ENCODE measurements at places on chromosomes 5 and 9.
A peak's percentile ranks its signal among the peaks of the same experiment; 100 is the strongest.

DNA sequence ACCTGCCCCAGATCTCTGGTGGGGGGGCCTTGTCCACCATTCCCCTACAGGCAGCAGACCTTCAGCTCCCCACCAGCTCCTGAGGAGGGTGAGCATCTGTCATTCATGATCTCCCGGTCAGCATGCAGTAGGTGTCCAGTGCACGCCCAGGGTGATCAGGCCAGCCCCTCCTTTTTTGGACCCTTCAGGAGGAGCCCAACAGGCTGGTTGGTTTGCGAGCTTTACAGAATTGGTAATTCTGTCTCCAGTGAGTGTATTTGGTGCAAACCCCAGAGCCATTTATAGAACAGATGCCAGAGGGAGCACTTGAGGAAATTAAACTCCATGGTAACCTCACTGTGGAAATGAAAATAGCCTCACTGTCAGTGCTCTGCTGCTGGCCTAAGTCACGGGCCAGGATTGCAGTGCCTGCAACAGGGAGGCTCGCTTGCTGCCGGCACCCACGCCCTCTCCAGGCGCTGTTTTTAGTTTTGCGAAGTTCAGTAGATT is 23.4 kb downstream of the WNK2 start:
- DNase-seq: peak; percentile 20

DNA sequence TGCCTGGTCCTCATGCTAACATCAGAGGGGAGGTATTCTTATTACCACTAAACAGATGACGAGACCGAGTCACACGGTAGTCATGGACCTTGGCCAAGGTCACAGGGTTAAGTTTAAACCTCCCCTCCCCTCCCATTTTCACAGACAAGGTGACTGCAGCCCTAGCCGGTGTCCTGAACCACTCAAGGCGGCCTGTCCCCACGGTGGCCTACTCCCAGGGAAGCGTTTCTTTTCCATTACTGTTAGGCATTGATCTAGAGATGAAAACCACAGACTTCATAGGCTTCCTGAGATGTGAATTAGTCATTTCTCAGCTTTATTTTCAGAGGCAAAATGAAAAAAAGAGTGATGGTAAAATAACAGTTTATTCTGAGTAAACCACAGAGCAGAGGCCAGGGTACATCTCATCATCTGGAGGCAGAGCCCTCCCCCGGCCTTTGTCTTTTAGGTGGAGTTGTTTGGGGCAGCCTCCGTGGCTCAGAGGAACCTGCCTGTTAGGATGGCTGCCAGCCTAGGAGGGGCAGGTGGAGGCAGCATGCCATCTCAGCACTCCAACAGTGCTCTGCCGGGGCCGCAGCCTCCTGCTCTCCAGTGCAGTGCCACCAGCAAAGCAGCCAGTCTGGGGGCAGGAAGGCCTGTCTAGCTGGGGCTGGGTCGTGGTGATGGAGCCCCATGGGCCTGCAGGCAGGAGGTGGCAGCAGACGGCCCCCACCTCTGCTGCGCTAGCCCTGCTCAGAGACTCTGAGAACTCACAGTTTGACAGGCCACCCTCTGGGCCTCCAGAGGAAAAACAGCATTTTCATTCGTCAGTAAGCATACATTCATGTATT is 71.2 kb downstream of the RAPGEF1 start:
- DNase-seq: peak; percentile 77

DNA sequence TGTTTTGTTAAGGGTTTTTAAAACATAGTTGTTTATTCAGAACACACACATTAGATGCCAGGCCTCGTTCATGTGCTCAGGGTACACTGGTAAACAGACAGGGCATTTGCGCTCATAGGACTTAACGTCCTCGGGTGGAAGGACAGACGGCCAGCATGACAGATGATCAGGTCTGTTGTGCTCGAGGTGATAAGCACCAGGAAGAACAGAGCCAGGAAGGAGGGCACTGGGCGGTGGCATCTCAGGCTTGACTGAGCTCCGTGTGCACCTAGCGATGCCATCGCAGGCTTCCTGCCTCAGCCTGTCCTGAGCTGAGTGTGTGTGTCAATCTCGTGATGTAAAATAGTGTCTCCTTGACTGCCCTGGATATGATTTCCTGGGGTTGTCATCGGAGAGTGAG is 96.5 kb downstream of the EHMT1 start:
- DNase-seq: no peak

DNA sequence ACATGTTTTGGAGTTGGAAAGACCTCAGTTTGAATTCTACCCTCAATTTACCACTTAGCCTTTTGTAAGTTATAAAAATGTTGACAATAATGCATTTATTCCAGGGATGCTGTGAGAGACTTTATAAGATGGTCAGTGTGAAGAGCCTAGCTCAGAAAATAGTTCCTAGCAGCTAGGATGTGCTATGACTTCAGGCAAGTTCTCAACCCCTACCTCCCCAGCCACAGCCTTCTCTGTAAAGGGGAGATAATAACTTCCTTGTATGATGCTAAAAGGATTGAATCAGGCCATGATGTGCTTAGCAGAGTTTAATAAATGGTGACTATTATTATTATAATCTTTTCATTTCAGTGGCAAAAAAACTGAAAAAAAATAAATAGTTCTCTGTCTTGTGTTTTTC is 77.6 kb downstream of the ALDH1A1 start:
- no peak for DNase-seq

GRCh38 chr5:95042037-95042436 is 242.9 kb downstream of the MCTP1 start:
- DNase-seq: no peak

Measured in CD8-positive, alpha-beta memory T cell (primary cell).